ENCODE measurements at places on chromosomes 11 and 22. TPM values are rescaled to one million over a fixed set of nuclear protein-coding genes. Genes with fewer than 3 reads are reported as not detected.
A peak's percentile ranks its signal among the peaks of the same experiment; 100 is the strongest.

Gene MUC5AC
- not detected for total RNA-seq

Gene SCGB1A1
- total RNA-seq: not detected

Gene KIAA0930
- 6.6 TPM for total RNA-seq

Gene PHF21A
- 55.7 TPM for total RNA-seq

Gene PYGM
- 4.7 TPM for total RNA-seq

Gene DNAJB7
- total RNA-seq: not detected

Gene PGM2L1
- 5.2 TPM for total RNA-seq

Gene EI24
- total RNA-seq: 20.5 TPM

Gene ADSL
- total RNA-seq: 68.7 TPM

Gene PTH
- total RNA-seq: not detected

Gene CRYBB1
- total RNA-seq: not detected

DNA sequence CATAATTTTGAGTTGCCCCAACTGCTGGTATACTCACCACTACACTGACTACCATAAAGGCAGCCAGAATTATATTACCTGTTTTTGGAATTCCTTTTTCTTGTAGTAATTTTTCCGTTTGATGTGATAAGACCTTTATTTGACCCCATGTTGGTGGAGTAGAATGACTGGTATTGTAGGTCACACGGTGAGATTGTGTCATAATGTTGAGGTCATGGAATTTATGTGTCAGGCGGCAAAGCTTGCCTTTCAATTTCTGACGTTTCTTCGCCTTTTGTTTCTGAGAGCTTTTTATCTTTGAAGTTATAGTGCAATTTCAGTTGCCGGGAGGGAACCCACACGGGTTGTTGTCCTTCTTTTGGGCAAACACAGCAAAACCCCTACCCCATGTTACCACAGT, 13.0 kb downstream of the OR52K1 start:
- no peak for DNase-seq

GRCh38 chr11:36598051-36598450, at the start of gene RAG2:
Gene RAG2 (minus strand): TSS chr11:36598236. CDS start chr11:36594168, 4,068 bp downstream.
- no peak for DNase-seq

GRCh38 chr11:115194802-115195110, 309.5 kb downstream of the CADM1 start:
- no peak for DNase-seq

- DNase-seq: no peak
These were observed 14.1 kb downstream of the CXCR5 start for GRCh38 chr11:118897721-118898310.

DNA sequence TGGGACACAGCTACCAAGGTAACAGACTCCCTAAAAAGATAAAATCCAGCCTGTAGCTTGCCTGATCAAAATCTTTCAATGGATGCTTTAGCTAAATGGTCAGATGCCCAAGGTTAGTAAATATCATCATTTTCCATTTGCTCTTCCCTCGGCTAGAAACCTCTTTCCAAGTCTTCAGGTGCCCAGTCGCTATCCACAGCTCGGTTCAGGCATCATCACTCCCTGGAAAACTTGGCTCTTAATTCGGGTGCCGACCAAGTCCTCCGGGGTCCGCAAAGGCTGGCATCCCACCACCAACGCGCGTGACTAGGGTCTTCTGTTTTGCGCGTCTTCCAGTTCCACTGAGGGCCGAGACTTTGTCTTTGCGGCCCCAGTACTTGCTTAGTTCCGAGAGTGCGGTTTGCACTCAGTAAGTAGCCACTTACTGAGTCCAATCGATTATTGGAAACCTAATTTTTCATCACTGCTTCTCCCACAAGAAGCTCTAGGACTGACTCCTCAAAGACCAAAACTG, 44.3 kb downstream of the OR4D9 start:
- DNase-seq: no peak

DNA sequence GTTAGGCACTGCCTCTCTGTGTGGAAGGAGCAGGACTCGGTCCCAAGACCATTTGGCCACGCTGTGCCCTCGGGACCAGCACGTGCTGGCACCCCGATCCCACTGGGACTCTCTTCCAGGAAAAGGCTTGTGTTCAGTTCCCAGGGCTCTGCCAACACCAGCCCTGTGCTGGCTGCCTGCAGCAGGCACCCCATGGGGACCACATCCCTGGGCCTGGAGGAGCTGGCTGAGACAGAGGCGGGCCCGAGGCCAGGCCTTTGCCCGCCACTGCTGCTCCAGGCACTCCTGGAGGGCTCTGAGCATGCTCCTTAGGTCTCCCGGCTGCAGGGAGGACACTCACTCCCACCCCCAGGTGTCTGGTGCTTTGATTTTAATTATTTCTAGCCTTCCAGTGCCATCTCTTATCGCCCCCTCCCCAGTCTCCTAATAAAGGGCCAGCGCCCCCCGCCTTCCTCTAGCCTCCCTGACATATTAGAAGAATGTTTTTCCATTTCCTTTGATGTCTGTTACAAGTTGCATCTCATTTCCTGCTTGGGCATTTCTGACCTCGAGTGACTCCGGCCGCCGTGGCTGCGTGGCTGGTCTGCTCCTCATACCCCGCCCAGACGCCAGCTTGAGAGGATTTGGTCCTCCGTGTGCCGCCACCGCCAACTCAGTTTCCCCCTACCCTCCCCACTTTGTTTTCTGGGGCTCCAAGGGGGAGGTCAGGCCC, 14.4 kb downstream of the CDKN1C start:
- no peak for DNase-seq

DNA sequence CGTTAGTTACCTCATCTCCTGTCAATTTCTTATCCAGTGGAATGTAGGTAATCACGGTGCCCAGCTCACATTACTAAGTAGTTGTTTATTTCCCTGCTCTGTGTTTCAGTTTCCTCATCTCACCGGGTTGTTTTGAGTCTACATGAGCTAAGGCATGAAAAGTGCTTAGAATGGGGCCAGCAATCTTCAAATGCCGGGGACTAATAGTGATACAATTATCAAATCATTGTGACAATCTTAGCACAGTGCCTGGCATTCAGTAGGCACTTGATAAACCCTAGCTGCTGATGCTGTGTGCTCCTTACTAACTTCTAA, 53.3 kb upstream of the CD5 start:
- no peak for DNase-seq

GRCh38 chr11:36098087-36098486, 154.2 kb downstream of the LDLRAD3 start:
- no peak for DNase-seq

DNA sequence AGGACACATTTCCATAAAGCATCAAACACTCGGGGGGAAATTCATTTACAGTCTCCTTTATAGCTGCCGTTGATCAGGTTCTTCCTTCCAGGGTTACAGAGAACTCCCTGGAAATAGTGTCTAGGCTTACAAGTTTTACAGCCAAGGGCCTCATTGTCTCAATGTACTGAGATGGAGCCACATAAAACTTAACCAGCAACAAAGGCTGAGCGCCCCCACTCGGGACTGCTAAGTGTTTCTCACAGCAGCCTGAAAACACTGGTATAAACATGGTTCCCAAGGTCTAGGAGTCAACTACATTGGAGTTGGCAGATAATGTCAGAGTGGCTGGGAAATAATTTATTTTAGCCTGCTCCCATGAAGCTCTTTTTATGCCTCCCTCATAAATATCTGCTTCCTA, 686.2 kb downstream of the OPCML start:
- no peak for DNase-seq

GRCh38 chr11:13098063-13098462, 88.9 kb downstream of the RASSF10 start:
- no peak for DNase-seq

GRCh38 chr11:88246696-88247095, 71.5 kb upstream of the RAB38 start:
- no peak for DNase-seq

GRCh38 chr11:59673291-59673690, 4.5 kb upstream of the PATL1 start:
- DNase-seq: no peak

GRCh38 chr11:131495423-131495822, 125.0 kb downstream of the NTM start:
- no peak for DNase-seq

GRCh38 chr11:16120008-16120407, 236.3 kb downstream of the SOX6 start:
- no peak for DNase-seq

GRCh38 chr11:76313271-76313670, 67.7 kb downstream of the THAP12 start:
- no peak for DNase-seq

DNA sequence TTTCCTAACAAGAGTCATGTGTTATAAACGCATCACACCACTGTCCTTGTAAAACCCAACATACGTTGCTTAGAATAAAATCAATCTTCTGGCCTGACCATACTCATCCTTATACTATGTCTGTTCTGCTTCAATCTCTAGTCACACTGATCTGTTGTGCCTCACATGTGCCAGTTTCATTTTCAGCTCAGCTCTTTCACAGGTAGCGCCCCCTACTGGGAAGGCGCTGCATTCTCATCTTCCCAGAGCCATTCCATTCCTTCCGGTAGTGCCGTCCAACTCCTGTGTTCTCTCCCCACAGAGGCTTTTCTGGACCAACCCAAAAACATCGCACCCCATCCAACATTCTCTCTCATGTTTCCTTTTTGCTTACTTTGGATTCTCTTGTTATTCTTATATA, 22.2 kb downstream of the CASP5 start:
- DNase-seq: peak; percentile 59

GRCh38 chr11:126790550-126791081, 210.0 kb downstream of the KIRREL3 start:
- no peak for DNase-seq

DNA sequence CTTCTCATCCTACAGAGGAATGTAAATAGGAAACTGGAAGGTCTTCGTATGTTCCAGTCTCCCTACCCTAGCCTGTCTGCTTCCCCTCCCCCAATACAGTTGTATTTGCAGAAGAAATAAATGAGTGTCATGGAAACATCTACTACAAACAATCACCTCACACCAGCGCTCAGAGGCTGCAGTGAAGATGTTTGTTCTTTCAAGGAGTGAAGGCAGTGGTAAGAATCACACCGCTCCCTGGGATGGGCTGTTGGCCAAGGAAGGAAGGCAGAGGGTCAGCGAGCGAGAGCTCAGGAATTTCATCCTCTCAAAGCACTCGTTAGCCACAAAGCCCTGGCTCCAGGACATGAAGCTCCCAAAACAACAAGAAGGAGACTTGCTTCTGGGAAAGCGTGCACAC, 1.1 kb upstream of the IGSF9B start:
- no peak for DNase-seq

DNA sequence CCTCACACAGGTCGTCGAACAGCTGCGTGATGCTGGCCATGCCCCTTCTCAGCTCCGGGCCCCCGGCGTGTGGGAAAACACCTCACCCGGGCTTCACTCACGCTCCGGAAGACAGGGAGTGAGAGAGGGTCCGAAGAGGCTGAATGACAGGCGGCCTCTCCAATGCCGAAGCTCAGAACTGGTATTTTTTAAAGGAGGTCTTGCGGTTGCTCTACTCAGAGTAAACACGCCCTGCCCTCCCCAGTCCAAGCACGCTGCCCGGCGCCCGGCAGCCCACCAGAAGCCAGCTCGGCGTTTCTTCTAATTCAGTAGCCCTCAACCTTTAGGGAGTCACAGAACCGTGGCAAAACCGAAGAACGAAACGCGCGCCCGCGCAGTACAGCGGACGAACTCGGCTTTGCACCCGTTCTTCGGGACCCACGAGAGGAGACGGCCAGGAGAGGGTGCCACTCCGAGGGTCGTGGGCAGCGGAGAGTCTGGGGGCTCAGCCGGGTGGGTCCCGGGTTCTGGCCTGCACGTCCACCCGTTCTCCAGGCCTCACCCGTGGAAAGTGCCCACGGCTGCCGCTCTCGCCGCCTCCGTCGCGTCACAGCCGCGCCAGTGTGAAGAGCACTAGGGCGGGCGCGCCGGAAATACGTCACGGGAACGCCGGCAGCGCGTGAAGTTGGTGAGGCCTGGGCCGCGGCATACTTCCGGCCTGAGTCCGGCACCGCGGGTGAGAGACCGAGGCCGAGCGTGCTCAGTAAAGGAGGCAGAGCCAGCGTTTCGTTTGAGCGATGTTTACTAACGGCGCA, at the start of gene TUBGCP6:
TSS of gene TUBGCP6 (minus strand) at position 604 of the 794 bp plus-strand sequence. CDS start at position 40, 564 bp downstream.
- peak; percentile 90 for DNase-seq

DNA sequence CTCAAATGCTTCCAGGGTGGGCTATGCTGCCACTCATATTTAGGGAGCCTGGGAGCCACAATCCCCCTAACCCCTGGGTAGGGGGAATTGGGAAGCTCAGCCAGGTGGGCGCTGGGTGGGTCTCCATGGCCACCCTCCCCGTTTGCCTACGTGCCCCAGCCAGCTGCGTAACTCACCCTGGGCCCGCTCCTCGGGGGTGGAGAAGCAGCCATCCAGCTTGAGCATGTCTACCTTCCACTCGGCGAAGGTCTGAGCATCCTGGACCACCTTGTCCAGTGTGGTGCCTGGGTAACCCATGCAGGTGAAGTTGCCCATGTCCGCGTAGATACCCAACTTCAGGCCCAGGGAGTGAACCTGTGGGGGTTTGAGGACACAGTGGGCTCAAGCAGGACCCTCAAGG, 3.7 kb downstream of the NAGA start:
- DNase-seq: no peak

- DNase-seq: no peak
These were observed 1.4 kb downstream of the XBP1 start for GRCh38 chr22:28798810-28799605.

GRCh38 chr11:61713464-61713863, 33.3 kb downstream of the DAGLA start:
- DNase-seq: no peak

GRCh38 chr11:48025293-48025983, 45.1 kb downstream of the PTPRJ start:
- no peak for DNase-seq

DNA sequence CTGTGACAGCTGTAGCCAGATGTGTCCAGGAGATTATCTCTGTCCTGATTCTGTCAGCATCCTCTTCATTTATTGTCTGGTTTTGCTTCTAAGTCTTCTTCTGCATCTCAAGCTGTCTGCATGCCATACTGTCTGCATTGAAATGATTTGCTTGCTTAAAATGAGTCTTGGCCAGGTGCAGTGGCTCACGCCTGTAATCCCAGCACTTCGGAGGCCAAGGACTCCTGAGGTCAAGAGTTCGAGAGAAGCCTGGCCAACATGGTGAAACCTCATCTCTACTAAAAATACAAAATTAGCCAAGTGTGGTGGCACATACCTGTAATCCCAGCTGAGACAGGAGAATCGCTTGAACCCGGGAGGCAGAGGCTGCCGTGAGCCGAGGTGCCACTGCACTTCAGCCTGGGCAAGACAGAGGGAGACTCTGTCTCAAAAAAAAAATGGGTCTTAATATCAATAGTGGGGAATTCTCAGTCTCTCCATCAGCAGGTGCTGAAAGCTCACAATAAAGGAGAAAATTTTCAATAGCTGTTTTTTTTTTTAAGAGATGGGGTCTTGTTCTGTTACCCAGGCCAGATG, 39.2 kb upstream of the AMPD3 start:
- no peak for DNase-seq
